ENCODE measurements at places on chromosomes 3 and 15.
A peak's percentile ranks its signal among the peaks of the same experiment; 100 is the strongest.

- no peak for DNase-seq
These were observed 476.8 kb downstream of the NTRK3 start for GRCh38 chr15:87779746-87780145.

GRCh38 chr3:160941885-160942494 is 163.2 kb downstream of the B3GALNT1 start:
- peak; percentile 79 for DNase-seq

GRCh38 chr15:80619680-80620079 is 75.4 kb upstream of the ABHD17C start:
- no peak for DNase-seq

GRCh38 chr3:136105044-136105443 is 91.1 kb downstream of the MSL2 start:
- no peak for DNase-seq

GRCh38 chr3:124246949-124247348 is 255.0 kb upstream of the ROPN1 start:
- DNase-seq: no peak

Measured in suppressor macrophage (primary cell).